Tibial artery (tissue), 4 donors: ENCODE measurements at places on chromosomes 5 and 9.

- no peak overlapping the region for H3K27ac ChIP-seq
- no peak overlapping the region for H3K4me3 ChIP-seq
- H3K36me3 ChIP-seq = no peaks in the 10 kb centered on the region
- H3K4me1 ChIP-seq = no peaks in the 10 kb centered on the region
- H3K27me3 ChIP-seq = no peaks in the 10 kb centered on the region
- DNase-seq = no peak
Observed at GRCh38 chr5:684751-685216, 8.4 kb downstream of the TPPP start.

DNA sequence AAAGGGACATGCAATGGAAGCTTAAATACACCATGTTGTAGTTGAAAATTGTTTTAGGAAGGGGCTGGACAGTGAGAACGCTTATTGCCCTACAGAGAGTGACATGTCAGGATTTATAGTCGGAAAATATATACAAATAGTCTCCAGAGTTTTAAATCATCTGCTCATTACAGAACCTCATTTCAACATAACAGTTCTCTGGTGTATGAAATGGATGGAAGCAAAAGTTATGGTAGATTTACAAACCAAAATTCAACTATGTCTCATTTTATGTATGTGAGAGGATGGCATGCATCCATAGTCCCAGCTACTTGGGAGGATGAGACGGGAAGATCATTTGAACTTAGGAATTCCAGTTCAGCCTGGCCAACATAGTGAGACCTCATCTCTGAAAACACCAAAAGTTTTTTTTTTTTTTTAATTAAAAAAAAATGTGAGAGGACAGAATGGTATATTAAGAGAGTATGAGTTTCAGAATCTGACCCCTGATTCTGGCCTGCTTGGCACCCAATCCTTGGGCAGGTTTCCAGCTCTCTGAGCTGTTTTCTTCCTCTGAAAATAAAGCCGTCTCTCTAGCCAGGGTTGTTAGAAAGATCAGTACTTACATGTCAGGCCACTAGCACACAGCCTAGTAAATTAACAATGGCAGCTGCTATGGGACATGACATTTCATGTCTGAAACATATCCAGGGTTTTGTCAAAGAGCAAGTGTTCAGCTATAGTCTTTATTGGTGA, 40.1 kb downstream of the IQGAP2 start:
- no peaks in the 10 kb centered on the region for H3K27me3 ChIP-seq
- no peak for DNase-seq
- no peaks in the 10 kb centered on the region for H3K4me1 ChIP-seq
- H3K4me3 ChIP-seq = no peak overlapping the region
- H3K27ac ChIP-seq = no peak overlapping the region
- no peaks in the 10 kb centered on the region for H3K36me3 ChIP-seq

DNA sequence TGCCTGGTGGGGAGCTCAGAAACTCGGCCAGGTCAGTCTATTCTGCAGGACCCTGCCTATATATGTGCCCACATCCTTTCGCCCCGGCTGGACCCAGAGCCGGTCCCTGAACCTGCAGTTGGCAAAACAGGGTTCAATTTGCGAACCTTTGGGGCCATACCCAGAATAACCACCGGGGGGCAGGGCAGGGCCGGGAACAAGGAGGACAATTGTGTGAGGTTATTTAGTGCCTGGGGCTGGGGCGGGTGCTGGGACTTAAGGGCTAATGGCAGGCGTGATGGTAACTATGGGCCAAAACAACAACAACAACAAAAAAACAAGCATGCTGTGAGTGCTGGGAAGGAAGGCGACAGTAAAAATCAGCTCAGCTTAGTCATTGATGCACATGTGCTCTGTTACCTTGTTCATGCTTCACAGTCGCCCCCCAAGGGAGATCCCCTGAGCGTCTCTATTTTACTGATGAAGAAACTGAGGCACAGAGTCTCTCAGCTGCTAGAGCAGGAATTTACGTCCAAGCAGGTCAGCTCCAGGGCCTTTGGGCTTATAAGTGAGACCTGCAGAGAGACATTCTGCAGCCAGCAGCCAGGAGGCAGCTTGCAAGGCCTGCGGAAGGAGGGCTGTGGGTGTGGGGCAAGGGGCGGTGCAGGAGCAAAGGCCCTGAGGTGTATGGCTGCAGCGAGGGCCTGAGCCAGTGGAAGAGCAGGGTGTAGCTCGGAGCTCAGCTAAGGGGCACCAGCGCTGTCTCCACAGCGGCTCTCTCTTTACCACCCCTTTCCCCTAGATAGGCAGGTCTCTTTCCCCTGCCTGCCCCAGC, 106.0 kb downstream of the PHF2 start:
- H3K36me3 ChIP-seq = peaks cover 12% of the 10 kb centered on the region
- no peak overlapping the region for H3K4me3 ChIP-seq
- H3K27me3 ChIP-seq = no peaks in the 10 kb centered on the region
- no peak overlapping the region for H3K27ac ChIP-seq

- no peak overlapping the region for H3K4me3 ChIP-seq
- DNase-seq = no peak
- no peaks in the 10 kb centered on the region for H3K27me3 ChIP-seq
- no peaks in the 10 kb centered on the region for H3K4me1 ChIP-seq
- no peaks in the 10 kb centered on the region for H3K36me3 ChIP-seq
Observed at GRCh38 chr5:29984156-29984540, 1209.3 kb upstream of the CDH6 start.

DNA sequence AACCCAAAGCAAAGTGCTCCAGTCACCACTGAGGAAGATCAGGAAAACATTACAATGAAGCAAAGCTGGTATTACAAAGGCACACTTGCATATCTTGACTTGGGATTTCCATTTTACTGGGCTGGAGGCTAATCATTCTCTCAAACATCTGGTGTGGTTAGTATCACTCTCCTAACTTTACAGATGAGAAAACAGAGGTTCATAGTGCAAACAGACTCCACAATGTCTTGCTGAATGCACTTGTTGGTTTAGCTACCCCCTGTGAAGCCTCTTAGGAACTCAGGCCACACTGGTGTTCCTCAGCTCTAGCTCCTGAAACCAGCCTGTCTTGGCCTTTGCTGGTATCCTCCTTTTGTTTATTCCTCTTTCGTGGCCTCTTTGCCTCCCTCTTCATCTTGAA, 29.5 kb upstream of the SMAD5 start:
- no peak overlapping the region for H3K27ac ChIP-seq
- no peak overlapping the region for H3K4me3 ChIP-seq

GRCh38 chr5:122470365-122470764, 158.3 kb downstream of the SNCAIP start:
- no peaks in the 10 kb centered on the region for H3K27me3 ChIP-seq
- no peak overlapping the region for H3K4me3 ChIP-seq

- no peaks in the 10 kb centered on the region for H3K4me1 ChIP-seq
- no peak overlapping the region for H3K27ac ChIP-seq
- no peaks in the 10 kb centered on the region for H3K36me3 ChIP-seq
- H3K27me3 ChIP-seq = no peaks in the 10 kb centered on the region
- no peak for DNase-seq
- H3K4me3 ChIP-seq = no peak overlapping the region
Observed at GRCh38 chr5:12865529-12865928, 961.3 kb upstream of the CTNND2 start.

DNA sequence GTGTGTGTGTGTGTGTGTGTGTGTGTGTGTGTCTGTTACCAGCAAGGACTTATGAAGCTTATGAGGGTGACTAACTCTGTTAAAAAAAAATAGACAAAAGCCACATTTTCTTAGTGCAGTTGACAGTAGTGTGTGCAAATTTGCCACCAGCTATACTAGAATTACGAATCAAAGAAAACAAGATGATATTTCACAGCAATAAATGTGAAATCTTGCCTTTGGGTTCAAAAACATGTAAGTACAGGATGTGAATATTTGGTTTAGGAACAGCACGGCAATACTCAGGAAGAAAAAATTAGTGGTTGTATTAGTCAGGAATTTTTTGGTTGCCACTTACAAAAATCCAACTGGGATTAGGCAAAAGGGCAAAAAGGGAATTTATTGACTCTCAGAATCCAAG, 117.4 kb downstream of the NPR3 start:
- H3K36me3 ChIP-seq = no peaks in the 10 kb centered on the region
- no peak overlapping the region for H3K4me3 ChIP-seq
- H3K4me1 ChIP-seq = no peaks in the 10 kb centered on the region
- H3K27ac ChIP-seq = peak overlapping the region; percentile 21
- DNase-seq = no peak

DNA sequence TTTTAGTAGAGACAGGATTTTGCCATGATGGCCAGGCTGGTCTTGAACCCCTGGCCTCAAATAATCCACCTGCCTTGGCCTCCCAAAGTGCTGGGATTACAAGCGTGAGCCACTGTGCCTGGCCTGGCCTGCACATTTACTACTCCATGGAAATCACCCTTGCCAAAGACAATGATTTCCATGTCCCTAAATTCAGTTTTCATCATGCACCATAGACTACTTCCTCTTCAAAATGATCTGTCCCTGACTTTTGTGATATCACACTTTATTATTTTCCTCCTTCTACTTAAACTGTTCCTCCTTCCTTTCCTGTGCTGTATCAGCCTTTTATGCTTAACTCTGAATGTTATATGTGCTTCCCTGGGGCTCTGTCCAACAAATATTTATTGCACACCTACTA, 20.3 kb downstream of the SLC28A3 start:
- H3K4me3 ChIP-seq = no peak overlapping the region
- H3K27ac ChIP-seq = no peak overlapping the region

DNA sequence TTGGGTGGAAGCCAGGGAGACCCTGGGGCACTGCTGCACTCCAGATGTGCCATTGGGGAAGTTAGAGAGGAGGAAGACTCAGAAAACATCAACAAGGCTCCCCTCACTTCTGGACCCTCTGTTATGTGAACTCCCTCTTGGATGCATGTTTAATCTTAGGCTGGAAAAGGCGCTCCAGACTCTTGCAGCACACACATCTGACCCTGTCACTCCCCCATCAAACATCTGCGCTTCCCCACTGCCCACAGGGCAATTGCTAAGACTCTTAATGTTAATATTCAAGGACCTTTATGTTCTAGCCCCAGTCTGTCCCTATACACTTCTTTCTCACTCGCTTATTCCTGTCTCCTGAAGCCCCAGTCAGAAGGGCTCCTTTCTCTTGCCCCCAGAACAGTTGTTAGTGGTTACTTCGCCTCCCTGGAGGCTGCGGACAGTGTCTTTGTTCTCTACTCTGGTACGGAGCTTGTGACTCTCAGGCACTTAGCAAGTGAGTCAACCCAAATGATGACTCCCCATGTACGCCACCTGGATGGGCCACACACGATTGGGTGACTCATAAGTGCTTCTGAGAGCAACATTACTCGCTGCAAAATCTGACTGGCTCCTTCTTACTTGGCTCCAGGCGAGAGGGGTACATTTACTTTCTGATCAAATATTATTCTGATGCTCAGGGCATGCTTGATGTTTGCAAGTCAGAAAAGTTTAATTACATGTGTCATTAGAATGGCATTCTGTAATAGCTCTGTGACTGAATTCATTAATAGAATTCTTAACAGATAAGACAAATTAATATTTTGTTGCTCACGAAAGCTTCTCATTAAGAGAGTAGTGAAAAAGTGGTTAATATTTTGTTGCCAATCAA, 193.6 kb downstream of the HSPA4 start:
- DNase-seq = no peak
- no peak overlapping the region for H3K4me3 ChIP-seq
- no peaks in the 10 kb centered on the region for H3K27me3 ChIP-seq
- H3K4me1 ChIP-seq = no peaks in the 10 kb centered on the region
- no peaks in the 10 kb centered on the region for H3K36me3 ChIP-seq
- no peak overlapping the region for H3K27ac ChIP-seq

DNA sequence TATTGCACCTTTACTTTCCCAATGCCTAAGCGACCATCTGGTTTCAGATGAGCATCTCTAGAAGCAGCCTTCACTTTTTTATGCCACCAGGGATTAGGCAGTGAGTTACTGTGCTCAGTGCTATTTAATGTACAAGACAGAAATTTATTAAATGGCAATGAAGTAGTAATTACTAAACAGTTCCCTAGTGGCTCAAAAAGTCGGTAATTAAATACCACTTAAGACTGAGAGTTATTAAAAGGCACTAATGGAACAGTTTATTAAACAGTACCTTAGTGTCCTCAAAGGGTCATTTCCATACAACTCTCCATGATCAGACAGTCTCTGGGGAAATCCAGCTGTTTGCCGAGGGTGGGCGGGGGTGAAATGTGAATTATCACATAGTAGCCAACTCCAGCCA, 42.3 kb downstream of the LHFPL2 start:
- DNase-seq = no peak
- H3K4me3 ChIP-seq = no peak overlapping the region
- H3K4me1 ChIP-seq = peaks cover 38% of the 10 kb centered on the region

DNA sequence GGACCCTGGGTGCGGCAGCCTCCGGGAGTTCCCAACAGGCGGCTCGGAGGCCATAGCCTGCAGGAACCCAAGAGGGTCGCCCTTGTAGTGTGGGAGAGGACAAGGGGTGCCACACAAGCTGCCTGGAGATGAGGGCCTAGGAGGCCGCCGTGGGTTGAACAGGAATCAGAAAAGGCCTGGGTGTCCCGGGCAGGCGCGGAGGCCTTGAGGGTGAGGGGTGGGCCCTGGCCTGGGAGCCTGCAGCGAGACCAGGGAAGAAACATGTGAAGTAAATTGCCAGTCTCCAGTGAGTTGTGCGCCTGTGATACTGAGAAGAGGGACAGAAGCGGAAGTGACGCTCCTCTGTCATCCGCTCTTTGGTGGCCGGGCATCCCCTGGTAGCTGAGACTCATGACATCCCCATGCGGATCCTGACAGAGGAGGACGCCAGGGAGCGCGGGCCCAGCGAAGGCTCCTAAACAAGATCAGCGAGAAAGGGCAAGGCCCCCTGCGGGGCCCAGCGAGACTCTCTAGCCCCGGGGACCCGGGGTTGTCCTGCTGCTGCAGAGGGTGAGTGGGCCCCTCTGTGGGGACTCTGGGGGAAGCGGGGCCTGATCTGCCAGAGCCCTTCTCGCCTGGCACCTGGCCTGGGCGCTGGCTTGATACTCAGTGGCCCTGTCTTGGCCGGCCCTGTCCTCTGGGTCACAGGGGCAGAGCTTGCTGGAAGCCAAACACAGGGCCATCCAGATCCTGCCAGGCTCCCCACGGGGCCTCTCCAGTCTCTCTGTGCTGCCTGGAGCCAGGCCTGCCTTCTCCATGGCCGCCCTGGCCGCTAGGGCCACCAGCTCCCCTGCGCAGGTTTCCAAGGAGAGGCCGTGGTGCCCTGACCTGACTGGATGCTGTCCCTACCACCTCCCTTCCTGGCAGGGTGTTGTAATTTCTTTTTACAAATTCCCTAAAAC, 788.4 kb downstream of the TLE4 start:
- no peak for DNase-seq
- H3K27ac ChIP-seq = no peak overlapping the region
- H3K4me3 ChIP-seq = no peak overlapping the region
- H3K36me3 ChIP-seq = no peaks in the 10 kb centered on the region

DNA sequence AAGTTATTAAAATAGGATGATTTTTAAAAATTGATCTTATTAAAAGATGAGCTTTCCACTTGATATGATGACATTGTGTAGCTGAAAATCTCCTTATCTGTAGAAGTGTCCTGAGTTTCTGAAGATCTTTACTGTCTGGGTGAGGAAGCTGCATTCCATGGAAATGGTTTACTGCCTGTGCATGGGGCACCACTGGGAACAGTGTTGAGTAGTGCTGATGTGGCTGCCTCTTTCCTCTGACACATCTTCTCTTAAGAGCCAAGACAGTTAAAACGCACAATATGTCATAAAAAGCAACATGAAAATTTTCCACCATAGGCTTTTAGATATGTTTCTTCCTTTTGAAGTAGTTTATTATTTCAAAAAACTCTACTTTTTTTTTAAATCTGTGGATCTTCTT, 24.6 kb downstream of the SECISBP2 start:
- H3K4me3 ChIP-seq = no peak overlapping the region
- no peak overlapping the region for H3K27ac ChIP-seq
- DNase-seq = no peak
- H3K36me3 ChIP-seq = peaks cover 63% of the 10 kb centered on the region
- no peaks in the 10 kb centered on the region for H3K4me1 ChIP-seq
- no peaks in the 10 kb centered on the region for H3K27me3 ChIP-seq
